Activated B cell treated with CpG ODN at 0.5 μM for 24 hours (primary cell): ENCODE measurements at places on chromosomes 3 and 15.

GRCh38 chr3:142459929-142460328, 12.1 kb upstream of the XRN1 start:
- DNase-seq: no peak

DNA sequence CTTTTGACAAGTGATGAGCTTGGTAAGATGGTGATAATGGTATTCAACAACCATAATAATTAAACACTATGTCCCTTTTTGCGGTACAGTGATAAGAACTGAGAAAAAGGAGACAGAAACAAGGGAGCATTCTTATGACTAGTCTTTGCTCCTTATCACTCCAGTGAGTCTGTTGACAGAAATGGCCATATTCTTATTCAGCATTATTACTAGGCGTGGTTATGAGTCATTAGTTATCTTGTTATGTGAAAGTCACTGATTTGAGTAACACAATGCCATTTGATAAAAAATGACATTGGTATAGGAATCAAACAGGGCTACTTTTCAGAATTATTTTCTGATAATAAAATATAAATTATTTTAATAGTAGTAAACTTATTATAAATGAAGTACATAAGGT, 193.5 kb downstream of the C3orf38 start:
- DNase-seq: no peak

GRCh38 chr3:5055357-5056110, 66.6 kb upstream of the ARL8B start:
- DNase-seq: no peak

DNA sequence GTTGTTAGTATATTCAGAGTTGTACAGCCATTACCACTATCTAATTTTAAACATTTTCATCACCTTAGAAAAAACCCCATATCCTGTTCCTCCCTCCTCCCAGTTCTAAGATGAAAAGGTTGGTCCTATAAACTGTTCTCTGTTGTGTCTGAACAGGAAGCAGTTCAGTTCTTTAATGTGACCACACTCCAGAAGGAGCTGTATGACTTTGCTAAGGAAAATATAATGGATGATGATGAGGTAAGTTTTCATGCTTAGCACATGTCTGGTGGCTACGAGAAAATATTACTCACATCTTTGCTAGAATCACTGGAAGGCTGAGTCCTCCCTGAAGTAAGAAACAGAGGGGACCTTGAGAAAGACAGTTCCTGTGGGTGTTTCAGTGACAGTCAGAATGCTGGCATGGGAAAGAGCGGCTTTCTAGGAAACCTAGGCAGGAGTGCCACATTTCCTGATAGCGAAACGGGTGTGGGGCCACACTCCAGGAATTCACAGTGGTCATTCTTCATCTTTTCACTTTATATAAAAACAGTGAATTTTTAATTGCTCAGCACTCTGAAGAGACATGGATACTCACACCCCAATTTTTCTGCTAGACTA, 20.3 kb downstream of the CRTAP start:
- DNase-seq: no peak

DNA sequence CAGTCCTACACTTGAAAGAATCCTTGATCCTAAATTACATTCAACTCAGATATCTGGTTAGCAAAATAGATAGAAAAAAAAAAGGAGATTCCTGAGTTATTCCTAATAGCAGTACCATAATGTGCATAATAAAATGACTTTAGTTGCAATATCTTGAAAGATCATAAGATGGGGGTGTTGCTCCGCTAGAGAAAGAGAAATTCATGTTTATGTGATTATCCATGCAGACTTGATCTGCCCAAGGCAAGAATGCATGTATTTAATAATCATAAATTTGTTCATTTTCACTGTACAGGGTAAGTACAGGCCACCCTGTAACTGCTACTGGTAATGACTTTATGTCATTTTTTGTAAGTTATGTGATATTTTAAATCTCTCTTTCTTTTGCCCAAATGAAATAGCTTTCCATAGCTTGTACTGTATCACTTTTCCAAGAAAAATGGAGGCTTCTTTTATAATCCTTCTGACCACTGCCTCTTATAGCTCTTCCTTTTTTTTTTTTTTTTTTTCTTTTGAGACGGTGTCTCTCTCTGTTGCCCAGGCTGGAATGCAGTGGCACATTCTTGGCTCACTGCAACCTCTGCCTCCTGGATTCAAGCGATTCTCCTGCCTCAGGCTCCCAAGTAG, 84.6 kb downstream of the HCN4 start:
- no peak for DNase-seq

- DNase-seq: no peak
Observed at GRCh38 chr3:154598166-154598565, 168.2 kb upstream of the GPR149 start.

DNA sequence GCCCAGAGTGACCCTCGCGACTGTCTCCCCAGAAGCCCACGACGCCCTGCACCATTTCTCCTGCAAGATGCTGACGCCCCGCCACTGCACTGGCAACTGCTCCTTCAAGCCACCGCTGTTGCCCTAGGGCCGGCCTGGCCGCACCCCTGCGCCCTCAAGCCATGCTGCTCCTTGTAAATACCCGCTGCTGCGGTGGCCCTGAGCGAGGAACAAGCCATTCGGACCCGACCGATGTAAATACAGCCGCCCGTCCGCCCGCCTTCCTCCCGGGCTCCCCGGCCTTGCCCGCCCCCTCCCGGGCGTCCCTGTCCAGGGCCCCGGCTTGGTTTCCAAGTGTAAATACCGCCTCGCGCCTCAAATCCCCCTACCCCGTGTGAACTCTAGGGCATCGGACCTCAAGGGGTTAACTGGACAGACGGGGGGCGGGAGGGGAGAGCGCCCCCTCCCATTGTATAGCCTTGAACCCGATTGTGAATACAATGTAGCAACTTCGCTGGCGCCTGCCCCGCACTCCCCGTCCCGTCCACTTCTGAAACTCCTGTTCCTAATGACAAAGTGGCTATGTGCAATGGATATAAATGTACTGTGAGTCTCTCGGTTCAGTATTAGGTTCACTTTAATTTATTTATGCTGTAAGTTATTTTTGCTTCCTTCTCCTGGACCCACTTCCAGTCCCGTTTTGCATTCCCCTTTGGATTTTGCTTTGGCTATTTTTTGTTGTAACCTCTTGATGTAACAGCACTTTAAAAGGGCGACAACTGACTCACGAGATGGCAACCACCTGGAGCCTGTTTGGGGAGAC, 5.9 kb downstream of the RNU6-1 start:
- peak; percentile 41 for DNase-seq

GRCh38 chr3:24135280-24135679, 190.2 kb downstream of the NR1D2 start:
- no peak for DNase-seq

DNA sequence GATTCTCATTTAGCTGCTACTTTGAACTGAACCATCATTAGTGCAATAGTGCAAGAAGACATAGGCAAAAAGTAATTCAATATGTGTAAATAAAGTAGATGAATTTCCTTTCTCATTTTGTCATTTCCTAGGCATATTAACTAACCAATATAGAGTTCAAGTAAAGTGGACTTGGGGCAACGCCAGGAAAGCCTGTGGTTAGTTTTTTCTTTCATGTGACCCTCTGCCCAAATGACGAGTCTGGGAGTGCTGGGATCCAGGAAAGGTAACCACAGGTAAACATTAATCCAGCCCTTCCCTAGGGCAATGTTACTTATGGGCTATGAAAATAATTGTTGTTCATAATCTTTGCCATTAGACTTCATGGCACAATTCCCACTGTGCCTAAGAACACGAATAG, 181.0 kb downstream of the VPS13C start:
- no peak for DNase-seq

- DNase-seq: peak; percentile 81
Observed at GRCh38 chr15:100918034-100918689, 995 bp upstream of the LRRK1 start.

DNA sequence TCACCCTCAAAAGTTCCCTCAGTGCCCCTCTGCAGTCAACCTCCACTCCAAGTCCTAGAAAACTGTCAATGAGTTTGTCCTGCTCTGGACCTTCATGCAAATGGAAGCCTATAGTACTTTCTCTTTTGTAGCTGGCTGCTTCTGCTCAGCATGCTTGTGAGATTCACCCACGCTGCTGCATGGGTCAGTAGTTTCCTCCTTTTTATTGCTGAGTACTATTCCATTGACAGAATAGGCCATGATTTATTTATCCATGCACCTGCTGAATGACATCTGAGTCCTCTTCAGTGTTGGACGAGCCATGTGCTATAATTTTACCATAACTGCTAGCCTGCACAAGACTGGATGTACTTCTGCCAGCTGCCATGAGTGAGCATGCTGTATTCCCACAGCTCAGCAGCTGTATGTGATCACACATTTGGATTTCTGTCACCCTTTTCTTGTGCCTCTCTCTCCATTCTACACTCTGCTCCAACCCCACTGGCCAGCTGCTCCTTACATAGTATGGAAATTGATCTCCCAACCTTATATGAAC, 26.3 kb downstream of the CDCP1 start:
- no peak for DNase-seq

DNA sequence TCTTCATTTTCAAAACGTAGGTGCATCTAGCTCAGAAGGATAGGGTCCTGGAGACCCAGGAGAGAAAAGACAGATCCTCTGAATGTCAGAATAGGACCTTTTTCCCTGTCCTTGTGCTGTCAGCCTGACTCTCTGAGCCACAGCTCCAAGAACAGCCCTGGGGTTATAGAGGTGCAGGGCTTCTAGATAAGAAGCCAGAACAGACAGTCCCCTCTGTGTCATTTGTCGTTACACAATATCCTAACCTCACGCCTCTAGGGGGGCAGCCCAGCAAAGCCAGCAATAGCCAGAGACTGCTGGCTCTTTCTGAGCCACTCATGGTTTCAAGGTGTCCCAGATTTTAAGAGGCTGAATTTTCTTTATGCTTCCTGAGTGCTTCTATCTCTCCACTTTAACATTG, 153.2 kb upstream of the THBS1 start:
- no peak for DNase-seq

GRCh38 chr15:92682741-92683510, 27.4 kb upstream of the FAM174B start:
- no peak for DNase-seq

DNA sequence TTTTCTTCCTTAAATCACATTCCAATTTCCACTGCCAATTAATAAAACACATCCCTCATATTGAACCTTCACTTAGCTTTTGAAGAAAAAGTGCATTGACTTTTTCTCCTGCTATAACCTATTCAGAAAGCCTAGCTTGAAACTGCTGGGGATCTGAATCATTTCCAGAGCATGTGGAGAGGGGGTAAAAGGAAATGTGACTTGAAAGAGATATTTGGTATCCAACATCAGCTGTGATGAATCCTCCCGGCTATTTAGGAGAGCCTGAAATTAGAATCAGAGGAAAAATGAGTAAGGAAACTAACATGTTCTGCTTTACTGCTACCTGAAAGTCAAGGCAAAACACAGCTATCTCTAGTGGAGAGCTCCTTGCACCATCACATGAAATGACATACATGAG, 2.6 kb upstream of the GNB5 start:
- DNase-seq: no peak

DNA sequence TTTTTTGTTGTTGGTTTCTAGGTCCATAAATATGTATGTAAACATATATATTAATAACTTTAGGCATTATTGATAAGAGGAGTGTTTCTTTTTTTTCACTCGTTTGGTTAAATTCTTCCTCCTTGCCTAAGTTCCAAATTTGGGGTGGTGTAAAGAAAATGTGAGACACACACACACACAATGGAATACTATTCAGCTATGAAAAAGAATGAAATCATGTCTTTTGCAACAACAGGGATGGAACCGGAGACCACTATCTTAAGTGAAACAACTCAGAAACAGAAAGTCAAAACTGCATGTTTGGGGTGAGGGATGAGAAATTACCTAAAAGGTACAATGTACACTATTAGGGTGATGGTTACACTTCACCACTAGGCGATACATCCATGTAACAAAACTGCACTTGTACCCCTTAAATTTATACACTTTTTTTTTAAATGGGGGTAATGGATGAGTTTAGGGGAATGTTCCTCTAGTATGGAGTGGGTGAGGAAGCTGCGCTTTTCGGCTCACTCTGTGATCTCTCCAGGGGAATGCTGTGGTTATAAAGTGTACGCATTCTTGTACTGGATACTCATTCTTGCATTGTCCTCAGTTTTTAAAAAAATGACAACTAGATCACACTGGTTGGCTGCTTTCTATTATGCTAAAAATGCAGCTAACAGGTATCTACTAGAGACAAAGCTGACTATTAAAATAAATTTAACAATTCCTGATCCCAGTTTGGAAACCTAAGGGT, 50.8 kb upstream of the PPARG start:
- DNase-seq: no peak

GRCh38 chr15:79004336-79004735, 59.5 kb upstream of the CTSH start:
- DNase-seq: peak; percentile 43

GRCh38 chr15:38002883-38003477, 68.5 kb downstream of the TMCO5A start:
- no peak for DNase-seq

GRCh38 chr15:76809412-76810103, 95.6 kb downstream of the SCAPER start:
- DNase-seq: no peak

- DNase-seq: no peak
Observed at GRCh38 chr3:155704771-155705559, 39.9 kb downstream of the PLCH1 start.

- DNase-seq: no peak
Observed at GRCh38 chr3:43949594-43949993, 258.9 kb downstream of the ABHD5 start.

DNA sequence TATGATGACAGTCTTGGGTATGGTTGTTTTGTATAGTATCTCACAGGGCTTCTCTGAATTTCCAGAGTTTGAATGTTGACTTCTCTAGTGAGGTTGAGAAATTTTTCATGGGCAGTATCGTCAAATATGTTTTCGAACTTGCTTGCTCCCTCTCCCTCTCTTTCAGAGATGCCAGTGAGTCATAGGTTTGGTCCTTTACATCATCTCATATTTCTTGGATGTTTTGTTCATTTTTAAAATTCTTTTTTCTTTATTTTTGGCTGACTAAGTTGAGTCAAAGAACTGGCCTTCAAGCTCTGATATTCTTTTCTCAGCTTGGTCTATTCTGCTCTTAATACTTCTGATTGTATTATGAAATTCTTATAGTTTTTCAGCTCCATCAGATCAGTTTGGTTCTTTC, 282.3 kb upstream of the NECTIN3 start:
- DNase-seq: no peak

DNA sequence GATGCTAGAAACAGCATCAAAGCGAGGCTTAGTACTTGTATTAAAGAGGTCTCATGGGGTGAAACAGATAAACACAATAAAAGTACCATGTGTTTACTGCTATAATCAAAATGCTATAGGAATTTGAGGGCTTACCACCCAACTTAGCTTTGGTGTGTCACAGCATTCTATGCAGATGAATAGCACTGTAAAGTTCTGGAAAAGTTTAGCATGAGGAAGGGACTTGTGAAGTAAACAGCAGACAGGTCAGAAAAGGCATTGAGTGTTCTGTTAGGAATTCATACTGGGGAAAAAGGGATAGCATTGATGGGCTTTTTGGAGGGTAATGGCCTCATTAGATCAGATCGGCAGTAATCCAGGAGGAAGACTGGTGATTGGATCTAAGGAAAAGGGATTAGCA, 505.3 kb downstream of the NLGN1 start:
- no peak for DNase-seq
